IMR-90 (cell line): ENCODE measurements at places on chromosomes 7 and 10. TPM values are rescaled to one million over a fixed set of nuclear protein-coding genes. Genes with fewer than 3 reads are reported as not detected.

DNA sequence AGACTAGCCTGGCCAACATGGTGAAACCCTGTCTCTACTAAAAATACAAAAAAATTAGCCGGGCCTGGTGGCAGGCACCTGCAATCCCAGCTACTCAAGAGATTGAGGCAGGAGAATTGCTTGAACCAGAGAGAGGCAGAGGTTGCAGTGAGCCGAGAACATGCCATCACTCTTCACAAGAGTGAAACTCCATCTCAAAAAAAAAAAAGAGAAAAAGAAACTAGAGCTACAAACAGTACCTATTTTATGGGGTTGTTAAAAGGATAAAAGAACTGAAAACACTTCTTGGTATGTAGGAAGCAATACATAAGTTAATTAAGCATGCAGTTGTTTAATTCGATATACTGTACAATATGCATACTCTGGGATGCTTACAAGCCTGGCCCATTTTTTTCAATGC lies 216.9 kb downstream of the SORCS1 start:
- no peak for DNase-seq

The CALHM3 gene
- polyA plus RNA-seq: not detected in 2 replicates

The MUC3A gene
- polyA plus RNA-seq: 0.05 TPM in 1 of 2 replicates, not detected in the other

The CTNNA3 gene
- 0.19 TPM in 1 of 2 replicates, not detected in the other for polyA plus RNA-seq

- DNase-seq: no peak
Measured at GRCh38 chr10:110358869-110359629, 54.3 kb upstream of the SMNDC1 start.

GRCh38 chr10:100740476-100741377 lies 4.7 kb upstream of the PAX2 start:
- DNase-seq: no peak

- no peak for DNase-seq
Measured at GRCh38 chr7:100888291-100888987, 1.1 kb downstream of the UFSP1 start.

The FGF8 gene
- polyA plus RNA-seq: 0.17 TPM in 1 of 2 replicates, not detected in the other

DNA sequence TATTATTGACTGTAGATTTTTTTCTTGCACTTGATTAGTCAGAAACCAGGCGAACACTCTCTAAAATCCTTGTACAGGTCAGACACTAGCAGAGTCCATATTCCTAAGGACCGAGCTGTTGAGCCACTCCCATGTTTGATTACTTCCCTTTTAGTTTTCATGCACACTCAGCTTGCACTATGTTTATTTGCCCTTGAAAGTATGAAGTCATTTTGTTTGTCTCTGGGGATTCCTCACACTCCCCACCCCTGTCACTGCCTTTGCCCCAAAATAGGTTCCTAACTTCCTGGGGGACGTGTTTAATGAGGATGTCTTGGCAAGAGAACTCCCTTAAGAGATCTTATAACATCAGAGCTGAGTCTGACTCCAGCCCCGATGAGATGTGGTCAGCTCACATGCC lies 182.1 kb downstream of the EVX1 start:
- DNase-seq: no peak

GRCh38 chr10:102727037-102727818 lies 12.8 kb downstream of the SFXN2 start:
- DNase-seq: no peak

The EXOC4 gene
- 25.4 and 31.5 TPM in 2 replicates for polyA plus RNA-seq

DNA sequence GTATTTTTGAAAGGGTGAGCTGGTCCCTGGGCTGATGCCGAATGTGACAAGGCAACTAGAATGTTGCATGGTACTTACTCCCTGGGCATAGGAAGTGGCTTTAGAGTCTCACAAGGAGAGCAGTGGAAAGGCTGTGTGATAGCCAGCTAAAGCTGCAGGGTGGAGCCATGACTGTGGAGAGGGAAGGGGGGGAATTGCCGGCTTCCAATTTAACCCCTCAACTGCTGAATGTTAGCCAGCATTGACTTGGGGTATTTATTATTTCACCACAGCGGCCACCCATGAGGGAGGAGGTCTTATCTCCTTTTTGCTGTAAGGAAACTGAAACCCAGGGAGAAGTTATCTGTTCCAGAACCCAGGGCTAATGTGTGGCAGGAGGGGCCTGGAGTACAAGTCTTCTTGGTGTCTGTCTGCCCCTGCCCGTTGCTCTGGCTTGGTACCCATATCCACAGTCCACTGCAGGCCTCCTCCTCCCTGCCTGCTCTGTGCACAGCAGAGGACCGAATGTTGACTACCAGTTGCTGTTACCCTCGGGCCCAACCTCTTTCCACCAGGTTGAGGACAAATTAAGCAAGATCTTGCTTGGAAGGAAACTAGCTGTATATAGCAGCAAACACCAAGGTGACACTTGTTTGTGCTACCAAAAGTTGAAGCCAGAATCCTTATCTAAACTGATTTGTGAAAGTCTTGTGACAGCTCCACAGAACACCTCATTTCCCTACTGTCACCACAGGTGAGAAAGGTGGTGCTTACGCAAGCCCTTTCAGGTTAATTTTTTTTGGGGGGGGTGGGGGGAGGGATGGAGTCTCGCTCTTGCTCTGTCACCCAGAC lies 37.6 kb downstream of the WBP1L start:
- no peak for DNase-seq

DNA sequence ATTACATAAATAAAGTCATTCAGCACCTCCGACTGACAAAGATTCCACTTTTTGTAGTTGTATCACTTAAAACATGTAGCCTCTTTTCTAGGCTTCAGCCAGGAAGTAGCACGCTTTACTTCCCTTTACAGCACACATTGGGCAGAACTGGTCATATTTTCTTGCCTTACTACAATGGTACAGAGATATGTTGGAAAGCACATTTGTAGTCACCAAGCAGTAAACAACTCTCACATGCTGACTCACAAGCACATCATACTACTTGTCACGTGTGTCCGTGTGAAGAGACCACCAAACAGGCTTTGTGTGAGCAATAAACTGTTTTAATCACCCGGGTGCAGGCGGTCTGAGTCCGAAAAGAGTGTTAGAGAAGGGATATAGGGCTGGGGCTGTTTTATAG lies 1071.8 kb downstream of the DNAJB9 start:
- no peak for DNase-seq
